HuH-7.5 (cell line): ENCODE measurements at places on chromosomes 16 and 17.

GRCh38 chr17:68292689-68293040 is 1.4 kb downstream of the ARSG start:
- no peak for DNase-seq

DNA sequence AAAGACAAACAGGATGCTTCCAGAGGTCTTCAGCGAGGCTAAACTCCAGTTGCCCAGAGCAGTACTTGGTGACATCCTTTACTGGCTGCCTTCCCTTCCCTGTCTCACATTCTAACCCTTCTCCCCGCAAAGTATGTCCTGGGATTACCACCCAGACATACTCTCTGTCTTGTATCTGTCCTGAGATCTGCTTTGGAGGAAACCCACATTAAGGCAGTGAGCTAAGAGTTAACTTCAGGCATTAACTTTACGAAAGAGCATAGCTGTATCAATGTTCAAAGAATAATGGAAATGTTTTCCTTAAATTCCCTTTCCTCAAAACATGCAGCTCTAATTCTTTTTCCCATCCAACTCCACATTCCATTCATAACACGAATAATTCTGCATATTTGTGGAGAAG is 385.2 kb downstream of the NPIPA8 start:
- DNase-seq = no peak

GRCh38 chr17:59848778-59849177 is 44.0 kb downstream of the TUBD1 start:
- DNase-seq = no peak

DNA sequence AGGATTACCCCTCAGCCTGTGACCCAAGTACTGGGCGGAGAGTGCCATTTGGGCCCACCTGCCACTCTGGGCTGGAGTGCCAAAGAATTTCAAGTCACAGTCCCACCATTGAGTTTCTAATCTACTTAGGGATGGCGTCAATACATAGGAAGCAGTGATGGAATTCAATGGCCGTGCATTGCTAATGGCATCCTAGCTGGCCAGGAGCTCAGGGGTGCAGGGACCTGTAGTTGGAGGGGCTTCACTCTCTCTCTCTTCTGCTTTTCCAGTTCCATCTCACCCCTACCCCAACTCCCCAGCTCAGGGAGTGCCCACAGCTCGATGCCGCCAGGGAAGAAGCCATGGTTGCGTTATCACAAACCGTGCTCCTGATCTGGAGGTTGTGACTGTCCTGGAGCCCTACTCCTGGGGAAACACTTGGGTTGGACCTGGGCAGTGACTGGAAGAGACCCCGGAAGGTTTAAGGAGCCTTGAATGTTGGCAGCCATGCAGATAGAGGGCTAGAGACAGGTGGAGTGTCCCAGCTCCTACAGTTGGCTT is 2.4 kb downstream of the MMP15 start:
- DNase-seq = no peak

GRCh38 chr16:13061691-13062090 is 160.3 kb downstream of the SHISA9 start:
- DNase-seq = no peak

DNA sequence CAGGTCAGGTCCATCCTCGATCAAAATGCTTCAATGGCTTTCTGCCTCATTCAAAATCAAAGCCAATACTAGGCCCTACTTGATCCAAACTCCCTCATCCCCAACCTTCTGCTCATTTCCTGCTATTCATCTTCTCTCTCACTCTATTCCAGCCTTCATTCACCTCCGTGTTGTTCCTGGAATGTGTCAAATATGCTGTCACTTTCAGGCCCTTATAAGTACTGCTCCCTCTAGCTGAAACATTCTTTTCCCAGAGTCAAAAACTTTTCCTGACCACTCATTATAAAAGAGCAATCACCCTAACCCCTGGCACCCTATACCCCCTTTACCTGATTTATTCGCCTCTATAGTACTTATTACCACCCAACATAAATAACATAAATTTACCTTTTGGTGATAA is 303.7 kb upstream of the PMFBP1 start:
- DNase-seq = no peak

- no peak for DNase-seq
These were observed 3.0 kb upstream of the TBX2 start for GRCh38 chr17:61396586-61397085.

GRCh38 chr16:82137822-82138167 is 32.2 kb downstream of the MPHOSPH6 start:
- DNase-seq = no peak

- DNase-seq = no peak
These were observed 12.3 kb upstream of the CDRT4 start for GRCh38 chr17:15479703-15480102.

DNA sequence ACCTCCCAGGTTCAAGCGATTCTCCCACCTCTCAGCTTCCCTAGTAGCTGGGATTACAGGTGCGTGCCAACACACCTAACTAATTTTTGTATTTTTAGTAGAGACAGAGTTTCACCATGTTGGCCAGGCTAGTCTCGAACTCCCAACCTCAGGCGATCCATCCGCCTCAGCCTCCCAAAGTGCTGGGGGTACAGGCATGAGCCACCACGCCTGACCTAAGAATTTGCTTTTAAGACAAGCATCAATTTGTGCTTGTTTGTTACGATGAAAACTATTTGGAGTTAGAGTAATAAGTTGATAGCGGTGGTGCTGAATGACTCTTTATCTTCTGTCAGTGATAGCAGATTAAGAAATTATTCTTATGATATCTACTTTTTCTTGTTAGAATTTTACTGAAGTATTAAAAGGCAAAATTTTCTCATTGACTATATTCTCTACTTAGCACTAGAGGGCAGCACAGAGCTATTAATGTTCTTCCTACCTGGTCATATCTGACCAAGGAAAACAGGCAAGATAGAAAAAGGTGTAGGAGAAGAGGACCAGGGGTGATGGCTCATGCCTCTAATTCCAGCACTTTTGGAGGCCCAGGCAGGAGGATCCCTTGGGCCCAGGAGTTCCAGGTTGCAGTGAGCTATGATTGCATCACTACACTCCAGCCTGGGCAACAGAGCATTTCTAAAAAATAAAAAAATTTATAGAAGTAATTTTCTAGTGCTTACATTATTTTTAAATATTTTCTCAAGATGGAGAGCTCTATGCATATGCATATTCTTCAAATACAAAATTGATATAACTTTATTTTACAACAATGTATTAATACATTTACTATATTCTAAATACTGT is 24.5 kb downstream of the STXBP4 start:
- DNase-seq = peak; percentile 19

DNA sequence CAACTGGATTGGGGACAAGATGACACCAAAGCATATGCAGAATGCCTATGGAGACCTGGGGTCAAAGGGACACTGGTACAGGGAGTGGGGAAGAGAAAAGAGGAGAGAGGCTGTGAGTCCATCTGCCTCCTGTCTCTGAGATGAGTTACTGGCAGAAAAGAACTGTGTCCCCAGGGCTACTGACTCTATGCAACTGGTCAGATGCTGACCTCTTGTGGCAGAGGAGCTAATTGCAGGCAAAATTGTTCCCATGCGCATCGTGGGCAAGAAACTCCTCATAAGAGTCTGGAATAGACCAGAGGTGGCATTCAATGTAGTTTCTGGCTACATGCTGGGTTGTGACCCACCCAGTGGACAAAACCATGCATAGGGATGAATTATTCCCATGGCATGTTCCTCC is 26.1 kb upstream of the MLKL start:
- peak; percentile 50 for DNase-seq

GRCh38 chr16:54699656-54700055 is 231.0 kb upstream of the IRX5 start:
- DNase-seq = no peak
